ENCODE measurements at places on chromosomes 1 and 21. TPM values are rescaled to one million over a fixed set of nuclear protein-coding genes. Genes with fewer than 3 reads are reported as not detected.

Gene FCRL5
- not detected for polyA plus RNA-seq

Gene ALPL
- 13.8 TPM for polyA plus RNA-seq

Gene RGS7
- 12.1 TPM for polyA plus RNA-seq

Gene F5
- polyA plus RNA-seq, result 0.83 TPM

Gene CD160
- not detected for polyA plus RNA-seq

Gene C2CD2
- polyA plus RNA-seq, result 6.0 TPM

Gene RNU1-1
- not detected for polyA plus RNA-seq

DNA sequence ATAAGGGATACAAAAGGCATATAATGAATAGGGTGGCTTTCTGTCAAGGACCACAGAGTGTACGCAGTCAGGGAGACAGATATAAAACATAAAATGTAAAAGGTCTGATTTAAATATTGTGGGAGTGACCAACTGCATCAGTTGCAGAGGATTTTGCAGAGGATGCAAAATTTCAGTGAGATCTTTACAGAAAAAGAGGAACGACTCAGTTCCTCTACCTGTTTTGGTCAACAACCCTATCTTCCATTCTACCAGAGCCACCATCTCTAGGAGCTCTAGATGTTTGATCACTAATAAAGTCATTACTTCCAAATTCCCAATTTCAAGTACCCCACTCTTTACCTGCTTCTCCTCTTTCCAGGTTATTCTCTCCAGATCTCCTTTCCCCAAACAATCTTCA is 16.5 kb downstream of the SOD1 start:
- no peak for DNase-seq

GRCh38 chr1:200724064-200724463 is 14.6 kb upstream of the CAMSAP2 start:
- no peak for DNase-seq

- no peak for DNase-seq
Measured at GRCh38 chr1:184595596-184595995, 159.1 kb downstream of the EDEM3 start.

GRCh38 chr1:155389826-155390225 is 69.1 kb downstream of the RUSC1 start:
- DNase-seq, result no peak

DNA sequence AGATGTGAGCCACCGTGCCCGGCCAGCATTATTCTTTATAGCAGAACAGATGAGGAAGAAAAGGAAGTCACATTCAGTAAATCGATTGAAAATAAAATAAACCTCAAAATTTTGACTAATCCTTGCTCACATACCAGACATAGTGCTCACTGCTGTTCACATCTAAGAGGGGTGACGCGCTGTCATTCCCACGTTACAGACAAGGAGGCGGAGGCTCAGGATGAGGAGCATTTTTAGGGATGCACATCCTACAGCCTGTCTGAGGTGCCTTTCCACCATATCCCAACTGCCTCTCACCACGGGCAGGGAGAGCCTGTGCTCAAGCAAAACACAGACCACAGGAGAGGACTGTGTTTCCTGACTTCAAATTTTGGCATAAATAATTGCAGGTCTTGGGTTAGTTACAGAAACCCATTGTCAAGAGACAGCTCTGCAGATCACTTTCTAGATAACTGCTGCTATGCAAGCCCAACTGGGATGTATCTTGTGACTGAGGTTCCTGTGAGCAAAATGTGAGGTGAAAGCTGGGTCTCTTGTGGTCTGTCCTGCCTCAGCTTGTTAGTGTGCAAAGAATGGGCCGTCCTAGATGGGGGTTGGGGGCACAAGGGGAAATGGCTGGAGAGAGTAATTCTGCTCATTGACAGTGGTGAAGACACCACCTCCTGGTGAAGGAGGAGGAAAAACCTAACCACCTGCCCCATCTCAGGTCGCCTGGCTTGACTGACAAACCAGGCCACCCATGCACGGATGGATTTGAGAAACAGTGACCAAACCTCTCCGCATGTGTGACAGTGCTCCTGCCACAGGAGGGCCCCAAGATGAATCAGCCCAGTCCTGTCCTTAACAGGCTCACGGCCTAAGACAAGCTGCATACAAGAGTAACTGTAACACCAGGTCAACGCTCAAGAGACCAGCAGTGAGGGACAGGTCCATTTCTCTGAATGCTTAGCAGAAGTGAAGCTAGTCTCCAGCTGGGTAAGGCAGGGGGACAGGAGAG is 8.2 kb downstream of the TNN start:
- DNase-seq, result no peak

DNA sequence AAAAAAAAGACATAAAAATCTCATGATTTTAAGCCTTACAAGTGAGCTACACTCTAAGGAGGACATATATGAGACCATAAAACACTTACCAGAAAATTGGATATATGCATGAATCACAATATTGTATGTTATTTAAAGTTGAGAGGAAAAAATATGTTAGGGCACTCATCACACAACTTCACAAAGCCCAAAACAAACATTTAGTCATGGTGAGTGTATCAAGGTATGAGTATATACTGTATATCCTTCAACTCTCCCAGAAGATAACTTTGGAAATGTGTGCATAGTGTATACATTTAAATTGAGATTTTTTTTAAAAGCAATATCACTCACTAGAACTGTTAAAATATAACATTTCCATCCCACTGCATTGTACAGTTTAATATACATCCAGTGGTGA is 259.3 kb downstream of the SRGAP2C start:
- no peak for DNase-seq

DNA sequence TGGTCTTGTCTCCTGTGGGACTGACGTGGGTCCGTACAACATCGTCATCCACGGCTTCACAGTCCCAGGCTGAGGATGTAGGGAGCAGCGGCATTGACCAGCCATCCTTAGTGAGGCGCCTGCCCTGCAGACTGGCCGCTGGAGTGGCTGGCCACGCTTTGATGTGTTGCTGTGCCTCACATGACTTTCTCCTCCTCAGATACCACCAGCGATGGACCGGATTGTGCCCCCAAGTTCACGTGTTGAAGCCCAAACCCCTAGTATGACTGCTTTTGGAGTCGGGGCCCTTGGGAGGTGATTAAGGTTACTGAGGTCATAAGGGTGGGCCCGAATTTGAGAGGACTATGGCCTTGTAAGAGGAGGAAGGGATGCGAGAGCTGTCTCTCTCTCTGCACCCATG is 122.5 kb downstream of the PCBP3 start:
- no peak for DNase-seq

DNA sequence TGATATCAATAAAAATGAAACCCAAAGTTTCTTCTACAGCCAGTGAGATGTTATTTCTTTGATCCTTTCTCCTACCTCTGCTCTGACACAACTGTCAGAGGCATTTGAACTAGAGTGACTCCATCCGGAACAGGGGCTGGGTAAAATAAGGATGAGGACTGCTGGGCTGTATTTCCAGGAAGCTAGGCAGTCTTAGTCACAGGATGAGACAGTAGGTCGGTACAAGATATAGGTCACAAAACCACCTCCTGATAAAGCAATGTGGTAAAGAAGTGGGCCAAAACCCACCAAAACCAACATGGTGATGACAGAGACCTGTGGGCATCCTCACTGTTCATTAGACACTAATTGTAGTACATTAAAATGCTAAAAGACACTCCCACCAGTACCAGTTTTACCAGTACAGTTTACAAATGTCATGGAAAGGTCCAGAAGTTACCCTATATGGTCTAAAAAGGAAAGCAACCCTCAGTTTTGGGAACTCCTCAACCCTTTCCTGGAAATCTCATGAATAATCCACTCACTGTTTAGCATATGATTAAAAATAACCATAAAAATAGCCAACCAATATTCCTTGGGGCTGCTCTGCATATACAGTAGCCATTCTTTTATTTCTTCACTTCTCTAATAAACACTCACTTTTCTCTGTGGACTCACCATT is 96.7 kb downstream of the GABPA start:
- no peak for DNase-seq

DNA sequence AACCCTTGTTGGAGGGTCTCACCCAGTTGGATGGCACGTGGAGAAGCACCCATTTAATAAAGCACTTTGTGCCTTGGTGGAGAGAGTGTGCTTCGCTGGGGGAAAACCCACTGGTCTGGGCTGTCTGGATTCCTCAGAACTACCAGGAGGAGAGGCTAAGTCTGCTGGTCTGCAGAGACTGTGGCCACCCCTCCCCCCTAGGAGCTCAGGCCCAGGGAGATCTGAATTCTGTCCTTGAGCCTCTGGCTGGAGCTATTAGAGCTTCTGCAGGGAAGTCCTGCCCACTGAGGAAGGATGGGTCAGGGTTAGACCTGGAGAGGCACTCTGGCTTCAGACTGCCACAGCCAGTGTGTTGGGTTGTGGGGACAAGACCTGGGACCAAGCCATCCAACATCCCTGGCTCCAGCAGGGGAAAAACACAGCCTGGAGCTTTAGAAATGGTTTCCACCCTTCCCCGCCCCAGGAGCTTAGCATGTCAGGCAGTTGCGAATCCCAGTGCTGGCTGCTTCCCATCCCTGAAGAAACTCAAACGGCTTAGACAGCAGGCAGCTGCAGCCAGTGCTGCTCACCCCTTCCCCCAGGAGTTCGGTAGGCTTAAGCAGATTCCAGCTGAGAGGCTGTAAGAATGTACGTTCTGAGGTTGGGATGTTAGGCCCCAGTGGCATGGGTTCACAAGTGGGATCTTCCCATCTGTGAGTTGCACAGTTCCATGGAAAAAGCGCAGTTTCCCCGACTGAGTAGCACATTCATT is 288.3 kb downstream of the TGFB2 start:
- no peak for DNase-seq

DNA sequence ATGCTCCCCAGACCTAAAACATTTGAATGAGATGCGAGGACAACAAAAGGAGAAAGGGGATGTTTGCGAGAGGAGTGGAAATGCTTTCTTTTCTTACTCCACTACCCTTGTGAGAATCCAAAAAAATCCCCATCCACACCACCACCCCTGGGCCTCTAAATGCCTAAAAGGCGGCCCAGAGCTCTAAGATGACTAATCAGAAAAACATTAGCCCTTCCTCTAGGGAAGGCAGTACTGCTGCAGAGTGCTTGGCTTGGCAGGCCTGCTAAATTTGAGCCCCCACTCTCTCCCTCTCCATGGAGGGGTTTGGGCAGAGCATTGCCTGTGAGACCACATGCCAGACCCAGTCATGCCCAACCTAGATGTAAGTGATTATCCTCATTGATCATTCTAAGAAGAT is 347.9 kb downstream of the USH2A start:
- DNase-seq, result no peak

- peak; percentile 51 for DNase-seq
Measured at GRCh38 chr1:6260433-6260934, 414 bp downstream of the GPR153 start.

DNA sequence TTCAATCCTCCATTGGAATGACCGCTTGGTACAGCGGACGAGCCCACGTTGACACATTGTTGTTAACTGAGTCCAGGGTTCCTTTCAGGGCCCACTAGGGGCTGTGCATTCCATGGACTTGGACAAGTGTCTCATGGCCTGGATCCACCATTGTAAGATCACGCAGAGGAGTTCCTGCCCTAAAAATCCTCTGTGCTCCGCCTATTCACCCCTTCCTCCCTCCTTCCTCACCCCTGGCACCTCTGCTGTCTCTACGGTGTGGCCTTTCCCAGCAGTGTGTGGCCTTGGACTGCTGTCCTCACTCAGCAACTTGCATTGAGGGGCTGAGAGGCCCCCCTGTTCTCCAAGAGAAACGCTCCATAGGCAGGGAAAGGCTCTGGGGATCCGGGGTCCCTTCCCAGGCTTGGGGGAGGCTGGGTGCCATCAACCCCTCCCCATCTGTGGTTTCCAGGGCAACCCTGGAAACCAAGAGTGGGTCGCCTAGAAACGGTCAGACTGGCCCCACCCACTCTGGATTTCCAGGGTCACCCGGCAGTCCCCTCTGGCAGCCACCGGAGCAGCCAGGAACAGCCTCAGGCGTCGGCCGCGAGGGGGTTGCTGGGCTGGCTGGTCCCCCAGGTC is 50.9 kb downstream of the MEGF6 start:
- no peak for DNase-seq

GRCh38 chr21:38170704-38171682 is 85.8 kb upstream of the KCNJ15 start:
- DNase-seq, result peak; percentile 35

DNA sequence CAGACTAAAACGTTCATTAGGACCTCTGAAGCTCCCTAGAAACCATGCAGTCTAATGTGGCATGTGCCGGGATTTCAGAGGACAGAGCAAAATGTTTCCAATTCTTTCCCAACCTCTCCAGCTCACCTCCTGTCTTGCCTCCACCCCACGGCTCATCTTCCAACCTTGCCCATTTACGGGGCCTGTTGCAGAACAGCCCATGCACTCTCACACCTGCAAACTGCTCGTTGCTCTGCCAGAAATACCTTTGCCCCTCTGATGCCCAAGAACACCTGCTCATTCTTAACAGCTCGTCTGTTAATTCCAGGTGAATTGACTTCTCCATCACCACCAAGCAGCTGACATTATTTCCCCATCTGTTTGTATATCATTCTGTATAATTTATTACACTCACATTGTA is 53.9 kb upstream of the LBR start:
- DNase-seq, result no peak

- no peak for DNase-seq
Measured at GRCh38 chr1:228161866-228162265, 3.7 kb upstream of the IBA57 start.
